Right lung (tissue), 10 donors: ENCODE measurements at places on chromosomes 13 and 19.

- DNase-seq, result no peak
Observed at GRCh38 chr19:31261603-31262212, 87.5 kb downstream of the TSHZ3 start.

GRCh38 chr13:95253033-95253432, 48.2 kb downstream of the ABCC4 start:
- no peak for DNase-seq

DNA sequence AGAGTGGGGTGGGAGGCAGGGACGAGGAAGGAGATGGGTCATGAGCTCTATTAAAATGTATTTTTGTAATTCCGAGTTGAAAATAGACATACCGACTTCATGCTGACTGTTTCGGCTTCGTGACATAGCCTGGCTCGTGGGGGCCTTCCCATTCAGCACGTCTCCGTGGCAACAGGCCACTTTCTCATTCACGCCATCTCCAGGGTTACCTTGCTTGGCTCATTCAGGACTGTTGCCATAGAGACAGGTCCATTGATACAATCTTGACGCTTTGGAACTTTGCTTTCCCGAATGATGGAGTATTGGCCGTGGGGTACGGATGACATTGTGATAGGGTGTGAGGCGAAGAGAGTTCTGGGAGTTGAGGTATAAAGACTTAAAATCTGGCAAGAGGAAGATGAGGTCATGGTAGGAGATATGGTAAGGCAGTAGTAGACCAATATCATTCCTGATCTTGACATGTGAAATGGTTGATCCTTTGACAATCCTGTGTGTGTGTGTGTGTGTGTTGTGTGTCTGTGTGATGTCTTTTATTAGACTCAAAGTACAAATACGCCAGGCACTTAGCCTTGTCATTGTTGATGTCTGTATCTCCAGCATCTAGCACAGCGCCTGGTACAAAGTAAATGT, 97.3 kb downstream of the CACNA1A start:
- no peak for DNase-seq

DNA sequence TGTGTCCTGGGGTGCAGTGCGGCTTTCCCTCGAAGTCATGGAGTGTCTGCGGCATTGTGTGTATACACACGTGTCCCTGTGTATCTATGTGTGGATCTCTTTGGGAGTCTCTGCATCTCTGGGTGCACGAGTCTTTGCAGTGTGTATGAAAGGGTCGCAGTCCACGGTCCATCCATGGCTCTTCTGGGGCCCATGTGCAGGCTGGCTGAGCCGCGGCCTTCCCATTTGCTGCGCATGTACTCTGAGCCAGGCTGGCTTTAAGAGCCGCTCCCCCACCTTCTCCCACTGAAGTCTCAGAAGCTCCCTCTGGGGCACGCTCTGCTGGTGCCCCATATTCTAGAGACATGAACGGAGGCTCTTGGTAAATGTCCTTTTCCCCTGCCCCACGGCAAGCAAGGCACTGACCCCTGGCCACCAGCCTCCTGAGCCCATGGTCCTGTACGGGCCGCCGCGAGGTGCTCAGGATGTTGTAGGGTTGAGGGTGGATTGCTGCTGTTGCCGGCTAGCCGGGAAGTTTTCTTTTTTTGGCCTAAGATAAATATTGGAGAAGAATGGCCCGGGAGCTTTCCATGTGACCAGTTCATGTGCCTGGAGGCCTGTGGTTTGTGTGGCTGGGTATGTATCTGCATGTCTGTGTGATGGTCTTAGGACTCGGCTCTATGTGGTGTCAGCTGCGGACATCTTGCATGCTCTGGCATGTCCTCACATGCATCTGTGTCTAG, 31.9 kb downstream of the PAK4 start:
- DNase-seq, result no peak

- no peak for DNase-seq
Observed at GRCh38 chr19:38044267-38045111, 137.5 kb downstream of the SIPA1L3 start.

GRCh38 chr13:76016799-76017400, 380.8 kb downstream of the LMO7 start:
- DNase-seq, result no peak

DNA sequence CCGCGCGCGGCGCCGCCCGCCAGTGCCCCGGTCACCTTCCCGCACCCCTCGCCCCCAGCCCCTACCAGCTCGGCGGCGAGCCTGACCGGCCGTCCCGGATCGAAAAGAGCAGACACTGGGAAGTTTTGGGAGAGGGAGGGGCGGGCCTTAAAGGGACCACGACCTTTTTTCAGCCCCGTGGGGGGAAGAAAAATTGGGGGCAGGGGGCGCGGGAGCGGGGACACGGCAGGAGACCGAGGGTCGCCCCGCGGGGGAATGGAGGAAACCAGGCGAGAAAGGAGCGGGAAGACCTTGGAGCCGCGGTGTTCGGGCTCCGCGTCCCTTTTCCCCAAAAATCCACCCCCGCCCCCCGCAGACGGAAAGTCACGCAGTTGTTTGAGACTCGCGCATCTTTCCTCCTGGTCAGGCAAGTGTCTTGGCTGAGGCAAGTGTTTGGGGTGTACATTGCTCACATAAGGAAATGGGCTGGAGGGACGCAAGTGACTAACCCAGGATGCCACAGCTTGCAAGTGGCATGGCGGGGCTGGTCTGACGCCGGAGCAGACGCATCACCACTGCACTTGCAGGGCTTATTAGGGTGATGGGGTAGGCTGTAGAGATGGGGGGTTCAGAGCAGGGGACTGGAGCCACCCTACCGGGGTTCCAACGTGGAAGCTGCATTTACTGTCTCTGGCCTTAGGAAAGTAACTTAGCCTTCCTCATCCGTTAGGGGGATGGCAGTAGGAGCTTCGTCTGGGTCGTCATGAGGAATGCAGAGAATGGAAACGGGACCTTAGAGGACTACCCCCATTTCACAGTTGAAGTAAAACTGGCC, 2.7 kb upstream of the HNRNPL start:
- peak; percentile 63 for DNase-seq

DNA sequence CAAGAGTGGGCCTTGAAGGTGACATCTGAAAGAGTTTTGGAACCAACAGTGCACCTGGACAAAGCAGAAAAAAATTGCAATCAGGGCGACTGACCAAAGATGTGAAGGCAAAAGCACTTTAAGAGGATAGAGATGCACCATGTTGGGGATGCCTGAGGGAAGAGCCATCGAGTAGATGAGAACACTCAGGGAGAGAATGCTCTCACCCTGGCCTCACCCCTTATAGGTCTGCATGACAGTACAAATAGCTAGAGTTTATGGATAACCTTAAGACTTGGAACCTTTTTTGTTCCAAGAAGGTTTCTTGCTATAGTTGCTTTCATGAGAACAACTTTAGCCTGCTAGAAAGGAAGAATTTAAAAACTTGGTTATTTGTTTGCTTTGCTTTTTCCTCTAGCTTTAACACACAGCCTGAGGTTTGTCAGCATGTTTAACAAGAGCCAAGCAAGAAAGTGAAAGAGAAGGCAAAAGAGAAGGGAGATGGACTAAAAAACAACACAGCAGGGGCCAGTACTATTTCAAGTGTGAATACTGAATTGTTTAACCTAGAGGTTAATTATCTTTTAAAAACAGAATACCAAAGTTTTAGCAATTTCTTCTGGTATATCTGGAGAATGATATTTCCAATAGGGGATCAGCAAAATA, 418.9 kb downstream of the DIAPH3 start:
- DNase-seq, result no peak

- no peak for DNase-seq
Observed at GRCh38 chr19:43564800-43565199, 10.5 kb downstream of the XRCC1 start.

- DNase-seq, result no peak
Observed at GRCh38 chr13:87324558-87324957, 346.6 kb upstream of the SLITRK5 start.

GRCh38 chr19:41816761-41817160, 20.4 kb downstream of the CEACAM3 start:
- DNase-seq, result no peak

- DNase-seq, result no peak
Observed at GRCh38 chr13:82698941-82699340, 1183.3 kb downstream of the SLITRK1 start.

DNA sequence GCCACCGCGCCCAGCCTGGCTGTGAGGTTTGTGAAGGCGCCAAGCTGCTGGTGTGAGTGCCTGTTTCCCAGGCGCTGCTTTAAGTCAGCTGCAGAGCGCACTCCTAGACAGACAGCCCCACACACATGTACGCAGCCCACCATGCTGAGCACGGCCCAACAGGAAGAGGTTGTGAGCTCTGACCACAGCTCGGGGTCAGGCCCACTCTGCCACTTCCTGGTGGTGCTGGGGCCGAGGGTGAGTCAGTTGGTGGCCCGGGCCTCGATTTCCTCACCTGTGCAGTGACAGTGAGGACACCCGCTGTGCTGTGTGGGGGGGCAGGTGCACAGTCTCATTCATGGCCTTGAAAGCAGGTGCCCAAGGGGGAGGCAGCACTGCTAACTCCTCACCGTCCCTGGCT, 106.7 kb downstream of the KDM4B start:
- DNase-seq, result no peak
